Spinal cord (tissue), 10 donors: ENCODE measurements at places on chromosomes 11 and 22.

- peaks cover 57% of the 10 kb centered on the region for H3K36me3 ChIP-seq
- H3K4me1 ChIP-seq: peaks cover 53% of the 10 kb centered on the region
- no peak for DNase-seq
- peak within 1 kb of the TSS; percentile 69 for H3K4me3 ChIP-seq
Measured at GRCh38 chr11:67289226-67289650, at the start of gene ANKRD13D. ANKRD13D (plus strand) TSS chr11:67289303; CDS start chr11:67289461, 158 bp downstream.

GRCh38 chr11:6251990-6252473 lies 7.6 kb upstream of the CCKBR start:
- no peak overlapping the region for H3K4me3 ChIP-seq
- H3K4me1 ChIP-seq: no peaks in the 10 kb centered on the region
- H3K27me3 ChIP-seq: no peaks in the 10 kb centered on the region
- DNase-seq: no peak
- H3K36me3 ChIP-seq: no peaks in the 10 kb centered on the region
- no peak overlapping the region for H3K27ac ChIP-seq

DNA sequence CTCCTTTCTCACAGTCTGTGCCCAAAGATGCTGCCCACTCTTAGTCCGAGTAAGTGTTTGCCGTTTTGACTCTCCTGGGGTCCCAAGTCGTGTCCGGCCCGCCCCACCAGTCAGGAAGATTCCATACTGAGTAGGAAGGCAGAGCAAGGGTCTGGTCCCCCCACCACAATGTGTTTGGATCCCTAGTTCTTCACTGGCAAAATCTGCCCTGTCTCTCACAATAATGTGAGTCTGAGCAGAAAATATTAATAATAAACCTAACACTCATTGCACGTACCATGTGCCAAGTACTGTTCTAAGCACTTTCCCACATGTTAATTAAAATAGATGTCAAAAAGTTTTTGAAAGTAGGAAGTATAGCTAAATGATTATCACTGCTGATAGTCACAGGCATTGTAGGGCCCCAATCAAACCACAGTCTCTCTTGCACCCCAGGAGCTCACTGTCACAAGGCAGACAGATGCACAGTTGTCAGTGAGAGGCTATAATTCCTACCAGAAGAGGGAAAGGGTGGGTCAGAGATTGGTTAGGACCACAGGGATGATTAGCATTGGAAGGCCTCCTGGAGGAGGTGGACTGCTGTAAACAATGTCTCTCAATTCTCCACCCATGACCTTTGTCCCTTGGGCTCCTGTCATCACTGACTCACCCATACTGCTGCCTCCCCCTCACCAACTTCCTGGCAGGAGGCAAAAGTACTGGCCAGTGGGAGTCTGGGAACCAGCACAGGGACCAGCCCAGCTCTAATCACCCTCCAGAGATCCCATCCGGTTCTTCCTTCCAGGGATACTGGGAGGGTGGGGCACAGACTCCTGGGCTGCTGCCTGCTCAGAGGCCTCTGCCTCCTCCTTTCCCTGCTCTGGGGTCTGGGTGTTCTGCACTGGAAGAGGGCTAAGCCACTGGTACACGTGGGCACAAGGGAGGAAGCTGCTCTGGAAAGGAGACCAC lies 1.0 kb upstream of the POLD4 start:
- peaks cover 65% of the 10 kb centered on the region for H3K4me1 ChIP-seq
- no peaks in the 10 kb centered on the region for H3K27me3 ChIP-seq
- H3K4me3 ChIP-seq: peak overlapping the region; percentile 68
- no peak for DNase-seq
- H3K36me3 ChIP-seq: peaks cover 7% of the 10 kb centered on the region

DNA sequence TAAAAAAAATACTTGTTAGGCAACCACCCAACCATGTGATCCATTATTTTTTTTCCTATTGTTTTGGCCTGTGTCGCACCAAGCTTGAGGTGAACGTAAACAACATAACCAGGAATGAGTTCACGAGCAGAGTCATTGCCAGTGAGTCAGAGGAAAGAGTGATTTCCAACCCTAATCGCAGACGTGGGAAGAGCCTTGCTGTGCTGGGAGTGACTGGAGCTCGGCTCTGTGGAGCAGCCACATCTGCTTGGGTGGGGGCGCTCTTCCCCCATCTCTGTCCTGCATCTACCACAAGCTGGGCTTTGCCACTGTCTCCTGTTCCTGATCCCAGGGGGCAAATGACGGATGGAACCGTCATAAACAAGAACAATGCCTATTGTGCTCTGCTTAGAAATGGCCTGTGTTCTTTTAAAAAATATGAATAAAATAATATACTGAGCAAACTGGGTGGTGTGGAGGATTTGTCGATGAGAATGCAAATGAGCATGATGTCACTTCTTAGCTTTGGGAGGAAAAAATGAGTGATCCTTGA lies 210.0 kb downstream of the KIRREL3 start:
- peaks cover 4% of the 10 kb centered on the region for H3K4me1 ChIP-seq
- H3K27ac ChIP-seq: no peak overlapping the region
- H3K27me3 ChIP-seq: no peaks in the 10 kb centered on the region
- no peak overlapping the region for H3K4me3 ChIP-seq

- no peak overlapping the region for H3K4me3 ChIP-seq
- H3K27me3 ChIP-seq: no peaks in the 10 kb centered on the region
- no peak for DNase-seq
- peaks cover 30% of the 10 kb centered on the region for H3K4me1 ChIP-seq
Measured at GRCh38 chr11:45182902-45183301, 36.5 kb downstream of the PRDM11 start.

GRCh38 chr22:37906364-37907008 lies 389 bp downstream of the MICALL1 start:
- no peaks in the 10 kb centered on the region for H3K27me3 ChIP-seq
- peak overlapping the region; percentile 52 for H3K27ac ChIP-seq
- peaks cover 48% of the 10 kb centered on the region for H3K4me1 ChIP-seq
- peaks cover 28% of the 10 kb centered on the region for H3K36me3 ChIP-seq
- peak overlapping the region; percentile 56 for H3K4me3 ChIP-seq
- DNase-seq: no peak

DNA sequence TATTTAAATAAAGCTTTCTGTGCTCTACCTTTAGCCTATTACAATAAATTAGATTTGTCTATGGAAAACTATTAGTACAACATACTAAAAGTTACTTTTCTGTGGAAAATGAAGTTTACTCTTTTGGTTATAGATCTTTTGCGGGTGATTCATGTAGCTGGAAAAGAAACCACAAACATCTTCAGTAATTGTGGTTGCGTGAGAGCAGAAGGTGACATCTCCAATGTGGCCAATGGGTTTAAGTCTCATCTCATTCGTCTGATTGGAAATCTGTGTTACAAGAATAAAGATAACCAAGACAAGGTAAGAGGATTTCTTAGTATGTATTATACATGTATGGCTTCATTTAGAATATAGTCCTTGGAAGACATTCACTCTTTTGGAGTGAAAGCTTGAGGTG lies 68.6 kb downstream of the ATXN10 start:
- DNase-seq: no peak
- H3K4me3 ChIP-seq: no peak overlapping the region
- H3K36me3 ChIP-seq: peaks cover 19% of the 10 kb centered on the region
- no peak overlapping the region for H3K27ac ChIP-seq
- no peaks in the 10 kb centered on the region for H3K27me3 ChIP-seq

- H3K4me1 ChIP-seq: peaks cover 23% of the 10 kb centered on the region
- H3K4me3 ChIP-seq: peak overlapping the region; percentile 31
- no peaks in the 10 kb centered on the region for H3K36me3 ChIP-seq
- DNase-seq: no peak
Measured at GRCh38 chr11:2901196-2901796, 15.7 kb upstream of the CDKN1C start.

DNA sequence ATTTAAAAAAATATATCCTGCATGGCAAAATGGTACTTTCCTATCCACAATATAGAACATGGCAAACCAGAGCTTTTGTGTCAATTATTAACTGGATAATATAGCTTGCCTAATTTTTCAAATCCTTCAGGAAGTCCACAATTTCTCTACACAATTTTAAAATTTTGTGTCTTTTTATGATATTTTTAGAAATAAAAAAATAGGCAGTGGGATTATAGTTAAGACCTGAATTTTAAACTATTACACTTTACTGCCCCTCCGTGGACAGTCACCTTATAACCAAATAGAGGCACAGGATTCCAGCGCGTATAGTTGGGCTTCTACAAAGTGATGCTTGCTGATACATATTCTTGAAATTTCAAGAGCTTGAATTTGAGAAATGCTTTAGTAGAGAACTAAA lies 2.1 kb upstream of the DMC1 start:
- H3K27me3 ChIP-seq: no peaks in the 10 kb centered on the region
- no peaks in the 10 kb centered on the region for H3K36me3 ChIP-seq
- no peak overlapping the region for H3K4me3 ChIP-seq
- DNase-seq: peak; percentile 78

GRCh38 chr11:1306186-1307162 lies 3.0 kb downstream of the TOLLIP start:
- H3K4me1 ChIP-seq: peaks cover 80% of the 10 kb centered on the region
- no peak overlapping the region for H3K27ac ChIP-seq
- no peak for DNase-seq
- peaks cover 49% of the 10 kb centered on the region for H3K36me3 ChIP-seq
- no peaks in the 10 kb centered on the region for H3K27me3 ChIP-seq

DNA sequence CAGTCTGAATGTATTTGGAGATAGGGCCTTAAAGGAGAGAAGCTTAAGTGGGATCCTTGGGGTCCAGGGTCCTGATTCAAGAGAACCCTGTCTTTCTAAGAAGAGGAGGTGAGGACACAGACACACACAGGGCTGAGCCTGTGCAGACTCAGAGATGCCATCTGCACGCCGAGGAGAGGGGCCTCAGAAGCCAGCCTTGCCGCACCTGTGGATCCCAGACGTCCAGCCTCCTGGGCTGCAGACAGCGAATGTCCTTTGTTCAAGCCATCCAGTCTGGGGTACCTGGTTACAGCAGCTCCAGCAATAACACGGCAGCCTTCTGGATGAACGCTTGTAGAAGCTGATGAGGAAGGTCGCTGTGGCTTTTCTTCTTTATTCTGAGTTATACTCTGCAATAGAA lies 1086.1 kb downstream of the BRD1 start:
- H3K27ac ChIP-seq: no peak overlapping the region
- H3K27me3 ChIP-seq: no peaks in the 10 kb centered on the region
- peaks cover 77% of the 10 kb centered on the region for H3K36me3 ChIP-seq
- DNase-seq: no peak

DNA sequence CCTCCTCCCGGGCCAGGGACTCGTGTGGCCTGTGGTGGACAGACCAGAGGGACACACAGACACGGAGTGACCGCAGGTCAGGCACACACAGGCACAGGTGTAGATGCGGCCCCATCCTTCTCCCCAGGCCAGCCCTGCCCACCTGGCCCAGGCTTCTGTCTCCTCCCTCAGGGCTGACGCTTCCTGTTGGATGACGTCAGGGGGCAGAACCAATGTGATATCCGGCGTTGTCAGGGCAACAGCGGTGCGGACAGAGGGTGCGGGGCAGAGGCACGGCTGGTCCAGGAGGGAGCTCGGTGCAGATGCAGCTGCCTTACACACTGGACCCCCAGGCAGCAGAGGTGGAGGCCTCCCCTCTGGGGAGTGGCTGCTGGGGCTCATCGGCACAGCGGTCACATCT lies 2.9 kb upstream of the TUBGCP6 start:
- no peak overlapping the region for H3K4me3 ChIP-seq
- H3K4me1 ChIP-seq: peaks cover 69% of the 10 kb centered on the region
- H3K27me3 ChIP-seq: no peaks in the 10 kb centered on the region
- DNase-seq: no peak
- peaks cover 61% of the 10 kb centered on the region for H3K36me3 ChIP-seq

- no peaks in the 10 kb centered on the region for H3K36me3 ChIP-seq
- no peak overlapping the region for H3K27ac ChIP-seq
- H3K27me3 ChIP-seq: no peaks in the 10 kb centered on the region
- no peak overlapping the region for H3K4me3 ChIP-seq
Measured at GRCh38 chr22:36907253-36908195, 5.9 kb upstream of the CSF2RB start.

GRCh38 chr22:41722496-41722895 lies 23.2 kb downstream of the MEI1 start:
- no peak for DNase-seq
- H3K36me3 ChIP-seq: no peaks in the 10 kb centered on the region
- no peak overlapping the region for H3K4me3 ChIP-seq
- H3K27me3 ChIP-seq: no peaks in the 10 kb centered on the region
- no peak overlapping the region for H3K27ac ChIP-seq
- H3K4me1 ChIP-seq: no peaks in the 10 kb centered on the region

GRCh38 chr11:65744026-65744698 lies 23.6 kb upstream of the RNASEH2C start:
- H3K27ac ChIP-seq: no peak overlapping the region
- DNase-seq: no peak
- H3K27me3 ChIP-seq: peaks cover under 1% of the 10 kb centered on the region
- peaks cover 5% of the 10 kb centered on the region for H3K36me3 ChIP-seq

GRCh38 chr11:70456921-70457532 lies 58.7 kb downstream of the CTTN start:
- peaks cover 12% of the 10 kb centered on the region for H3K4me1 ChIP-seq
- no peak overlapping the region for H3K27ac ChIP-seq
- no peak overlapping the region for H3K4me3 ChIP-seq
- H3K36me3 ChIP-seq: no peaks in the 10 kb centered on the region

DNA sequence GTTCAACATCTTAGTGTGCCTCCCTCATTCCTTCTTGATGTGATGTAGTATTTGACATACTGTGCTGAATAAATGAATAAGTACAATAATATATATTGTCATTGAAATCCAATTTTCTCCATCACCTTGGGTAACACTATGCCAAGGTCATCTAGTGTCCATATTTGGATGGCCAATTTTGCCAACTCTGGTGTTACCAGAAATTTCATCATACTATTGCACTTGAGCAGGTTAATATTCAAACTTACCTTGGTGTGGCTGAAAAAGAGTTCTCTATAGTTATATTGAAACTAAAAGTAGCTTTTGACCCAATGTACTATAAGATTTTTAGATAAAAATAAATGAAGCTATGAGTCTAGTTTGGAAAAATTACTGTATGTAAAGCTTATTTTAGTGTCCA lies 98.2 kb upstream of the SLC6A5 start:
- no peak overlapping the region for H3K4me3 ChIP-seq
- no peaks in the 10 kb centered on the region for H3K27me3 ChIP-seq
- H3K4me1 ChIP-seq: no peaks in the 10 kb centered on the region
- no peak overlapping the region for H3K27ac ChIP-seq
- DNase-seq: no peak

DNA sequence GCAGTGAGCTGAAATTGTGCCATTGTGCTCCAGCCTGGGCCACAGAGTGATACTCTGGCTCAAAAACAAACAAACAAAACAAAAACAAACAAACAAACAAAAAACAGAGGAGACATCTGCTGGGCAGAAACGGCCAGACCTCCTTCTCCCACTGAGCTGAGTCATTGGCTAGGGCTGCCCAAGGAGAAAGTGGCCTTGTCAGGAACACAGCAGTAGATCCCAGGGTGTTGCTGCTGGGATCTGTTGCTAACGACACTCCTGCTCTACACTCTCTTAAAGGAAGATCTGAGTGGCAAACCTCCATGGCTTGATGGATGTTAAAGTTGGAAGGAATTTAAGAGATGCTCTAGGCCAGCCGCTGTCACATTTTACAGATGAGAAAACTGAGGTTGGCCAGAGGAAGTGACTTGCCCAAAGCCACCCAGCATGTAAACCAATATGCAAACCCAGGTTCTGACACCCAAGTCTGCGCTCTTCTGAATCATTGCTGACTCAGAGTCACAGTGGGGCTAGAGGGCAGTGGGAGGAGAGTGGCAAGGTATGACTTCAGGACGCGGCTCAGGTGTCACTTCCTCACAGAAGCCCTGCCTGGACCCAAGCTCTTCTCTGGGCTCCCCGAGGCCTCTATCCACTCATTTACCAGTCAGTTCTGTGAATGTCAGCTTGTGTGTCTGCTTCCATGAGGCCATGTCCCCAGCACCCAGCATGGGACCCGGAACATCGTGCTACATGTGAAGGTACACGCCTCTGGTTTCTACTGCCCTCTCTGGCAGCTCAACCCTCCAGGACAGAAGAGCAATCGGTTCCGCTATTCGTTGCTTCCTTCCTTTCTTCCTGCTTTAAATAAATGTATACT lies 11.3 kb upstream of the GDPD5 start:
- H3K4me1 ChIP-seq: peaks cover 6% of the 10 kb centered on the region
- no peak overlapping the region for H3K27ac ChIP-seq
- no peak for DNase-seq
